ENCODE measurements at places on chromosomes 2 and 18.

- no peak for DNase-seq
Observed at GRCh38 chr2:140274891-140275290, 1494.7 kb upstream of the NXPH2 start.

DNA sequence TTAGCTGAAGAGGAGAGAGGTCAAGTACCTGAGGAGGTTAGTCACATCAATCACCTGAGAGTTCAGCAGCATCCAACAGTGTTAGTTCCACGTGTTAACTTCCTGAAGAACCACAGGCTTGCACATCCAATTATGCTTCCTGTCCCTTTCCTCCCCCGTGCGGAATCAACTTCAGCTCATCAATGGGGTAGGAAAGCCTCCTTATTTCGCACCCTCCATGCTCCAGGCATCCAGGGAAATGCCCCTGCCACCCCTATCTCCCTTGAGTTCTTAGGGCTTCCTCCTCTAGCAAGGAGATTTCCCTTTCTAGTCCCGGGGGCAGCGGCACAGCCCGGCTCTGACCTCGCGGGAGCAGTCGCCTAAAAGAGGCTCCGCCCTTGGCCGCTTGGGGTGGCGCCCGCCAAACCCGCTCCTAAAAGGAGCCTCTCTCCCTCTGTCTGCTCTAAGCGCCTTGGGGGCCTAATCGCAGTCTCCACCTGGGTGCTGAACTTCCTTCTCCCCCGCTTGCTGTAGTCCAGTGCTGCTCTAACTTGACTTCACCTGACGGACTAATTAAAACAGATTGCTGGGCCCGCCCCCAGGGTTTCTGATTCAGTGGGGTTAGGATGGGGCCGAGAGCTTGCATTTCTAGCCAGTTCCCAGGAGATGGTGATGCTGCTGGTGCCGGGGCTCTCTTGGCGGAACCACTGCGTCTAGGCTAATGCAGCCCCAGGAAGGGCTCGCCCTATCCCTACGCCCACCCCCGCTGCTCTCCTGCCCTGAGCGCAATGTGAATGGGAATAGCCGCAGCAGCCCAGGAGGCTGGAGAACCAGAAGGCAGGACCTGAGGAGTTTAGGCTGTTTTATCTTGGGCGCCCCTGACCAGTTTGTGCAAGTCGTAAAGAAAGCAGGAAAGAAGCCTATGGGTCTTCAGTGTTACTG, 3.4 kb upstream of the TET3 start:
- peak; percentile 56 for DNase-seq

GRCh38 chr18:70384181-70384790, 95.4 kb downstream of the SOCS6 start:
- DNase-seq, result no peak

DNA sequence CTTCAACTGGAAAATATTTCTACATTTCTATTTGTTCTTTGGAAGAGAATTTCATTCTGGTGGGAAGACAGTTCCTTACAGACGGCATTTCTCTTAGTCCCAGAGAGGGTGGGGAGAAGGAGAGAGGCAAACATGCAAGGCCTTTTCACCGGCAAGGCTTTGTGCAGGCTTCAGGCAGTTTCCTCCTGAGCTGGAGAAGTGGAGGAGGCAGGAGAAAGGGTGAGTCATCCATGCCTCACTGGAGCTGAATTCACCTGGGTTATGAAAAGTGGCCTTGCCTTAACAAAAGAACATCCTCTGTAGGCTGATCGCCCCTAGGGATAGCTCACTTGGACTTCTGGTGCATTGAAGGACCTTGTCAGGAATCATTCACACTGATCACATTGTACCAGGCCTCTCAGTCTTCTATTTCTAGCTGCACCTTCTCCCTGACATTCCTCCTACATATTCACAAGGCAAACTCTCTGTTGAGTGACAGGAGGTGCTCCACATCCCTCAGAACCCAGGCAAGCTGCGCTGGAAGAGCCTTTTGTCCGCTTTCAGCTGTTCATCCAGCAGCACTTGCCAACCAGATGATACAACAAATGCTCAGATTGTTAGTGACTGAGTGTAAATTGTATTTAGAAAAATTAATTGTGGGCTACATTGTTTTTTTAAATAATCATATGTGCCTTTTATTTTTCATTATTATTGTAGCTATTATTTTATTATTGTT, 796.1 kb downstream of the DCDC2C start:
- no peak for DNase-seq

DNA sequence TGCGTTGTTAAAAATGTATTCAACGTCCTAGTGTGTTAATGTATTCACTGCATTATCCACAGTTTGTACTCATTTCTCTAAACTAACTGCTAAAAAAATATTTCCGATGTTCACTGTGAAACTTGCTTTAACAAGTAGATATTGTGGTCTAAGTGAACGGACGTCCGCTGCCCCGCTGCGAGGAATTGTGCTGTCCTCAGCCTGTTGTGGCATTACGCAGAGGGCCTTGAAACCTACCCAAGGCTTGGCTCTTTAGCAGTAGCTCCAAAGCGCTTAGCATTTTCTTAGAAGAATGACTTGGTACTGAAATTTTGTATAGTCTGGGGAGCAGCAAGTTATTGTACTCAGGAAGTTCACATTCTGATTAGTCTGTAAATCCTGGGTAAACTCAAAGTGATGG, 136.5 kb upstream of the SP5 start:
- no peak for DNase-seq

GRCh38 chr2:145715601-145716000, 1195.7 kb upstream of the ZEB2 start:
- no peak for DNase-seq
